ENCODE measurements at places on chromosomes 4 and X.
A peak's percentile ranks its signal among the peaks of the same experiment; 100 is the strongest.

- DNase-seq, result peak; percentile 24
Measured at GRCh38 chr4:1194010-1194900, 21.9 kb upstream of the SPON2 start.

- DNase-seq, result peak; percentile 6
Measured at GRCh38 chrX:110541266-110541665, 182.6 kb downstream of the RTL9 start.

GRCh38 chr4:113921089-113921794 is 58.2 kb downstream of the ARSJ start:
- DNase-seq, result peak; percentile 11

- DNase-seq, result no peak
Measured at GRCh38 chr4:140662082-140662869, 93.5 kb upstream of the UCP1 start.

DNA sequence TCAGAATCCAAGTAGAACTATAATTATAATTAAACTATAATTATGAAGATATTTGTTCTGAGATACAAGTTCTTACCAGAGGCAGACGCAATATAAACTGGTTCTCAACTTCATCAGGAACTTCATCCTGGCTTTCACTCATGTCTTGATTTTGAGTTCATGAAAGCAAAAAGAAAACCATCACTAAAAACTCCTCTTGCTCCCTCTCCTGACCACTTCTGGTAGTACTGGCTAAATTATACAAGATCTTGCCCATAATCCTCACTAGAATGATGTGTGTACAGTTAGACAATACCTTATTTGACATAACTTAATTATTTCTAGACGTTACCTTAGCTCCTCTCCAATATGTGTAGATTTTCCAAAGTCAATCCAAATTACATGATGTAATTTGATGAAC is 3.7 kb downstream of the TAF7L start:
- peak; percentile 13 for DNase-seq

Data from fibroblast of gingiva (primary cell).